ENCODE measurements at places on chromosomes 11 and 22.

DNA sequence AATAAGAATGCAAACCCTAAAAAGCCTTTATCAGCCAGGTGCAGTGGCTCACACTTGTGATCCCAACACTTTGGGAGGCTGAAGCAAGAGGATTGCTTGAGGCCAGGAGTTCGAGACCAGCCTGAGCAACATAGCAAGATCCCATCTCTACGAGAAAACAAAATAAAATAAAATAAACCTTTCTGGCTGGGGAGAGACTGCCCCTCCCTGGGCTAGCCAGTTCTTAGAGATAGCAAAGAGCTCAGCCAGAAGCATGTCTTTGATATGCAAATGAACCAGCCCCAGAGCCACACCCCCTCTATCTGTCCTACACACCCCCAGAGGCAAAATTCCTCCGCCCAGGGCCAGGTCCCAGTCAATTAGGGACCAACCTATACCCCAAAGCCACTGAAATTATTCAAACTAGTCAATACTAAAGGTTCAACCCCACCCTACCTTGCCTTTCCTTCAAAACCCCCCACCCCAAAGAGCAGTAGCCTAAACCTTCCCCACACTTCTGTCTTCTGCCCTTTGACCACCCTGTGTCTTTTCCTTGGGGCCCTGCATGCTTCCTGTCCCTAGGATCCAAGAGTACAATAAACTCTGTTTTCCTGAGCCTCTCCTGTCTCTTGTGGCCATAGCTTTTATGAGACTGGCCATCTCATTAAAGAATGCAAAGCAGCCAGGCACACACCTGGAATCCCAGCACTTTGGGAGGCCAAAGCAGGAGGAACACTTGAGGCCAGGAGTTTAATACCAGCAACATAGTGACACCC, 37.3 kb upstream of the CXCR5 start:
- no peak for DNase-seq

DNA sequence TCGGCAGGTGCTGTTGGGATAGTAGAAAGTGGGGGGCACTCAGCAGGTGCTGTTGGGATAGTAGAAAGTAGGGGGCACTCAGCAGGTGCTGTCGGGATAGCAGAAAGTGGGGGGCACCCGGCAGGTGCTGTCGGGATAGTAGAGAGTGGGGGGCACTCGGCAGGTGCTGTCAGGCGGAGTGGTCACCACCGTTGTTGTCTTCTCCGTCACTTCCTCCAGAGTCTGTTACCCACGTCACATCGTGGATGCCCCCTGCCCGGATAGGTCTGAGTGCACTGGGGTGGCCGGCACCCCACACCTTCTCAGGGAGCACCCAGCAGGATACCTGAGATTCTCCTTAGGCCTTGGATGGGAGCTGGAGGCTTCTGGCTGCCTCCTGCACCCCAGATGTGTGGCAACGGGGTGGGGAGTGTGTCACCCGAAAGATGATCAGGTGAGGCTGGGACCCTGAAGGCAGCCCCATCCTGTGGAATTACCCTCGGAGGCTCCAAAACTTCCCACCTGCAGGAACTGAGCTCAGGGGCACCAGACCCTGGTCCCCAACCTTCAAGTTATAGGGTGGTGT, 24.1 kb upstream of the KRTAP5-7 start:
- DNase-seq = no peak

DNA sequence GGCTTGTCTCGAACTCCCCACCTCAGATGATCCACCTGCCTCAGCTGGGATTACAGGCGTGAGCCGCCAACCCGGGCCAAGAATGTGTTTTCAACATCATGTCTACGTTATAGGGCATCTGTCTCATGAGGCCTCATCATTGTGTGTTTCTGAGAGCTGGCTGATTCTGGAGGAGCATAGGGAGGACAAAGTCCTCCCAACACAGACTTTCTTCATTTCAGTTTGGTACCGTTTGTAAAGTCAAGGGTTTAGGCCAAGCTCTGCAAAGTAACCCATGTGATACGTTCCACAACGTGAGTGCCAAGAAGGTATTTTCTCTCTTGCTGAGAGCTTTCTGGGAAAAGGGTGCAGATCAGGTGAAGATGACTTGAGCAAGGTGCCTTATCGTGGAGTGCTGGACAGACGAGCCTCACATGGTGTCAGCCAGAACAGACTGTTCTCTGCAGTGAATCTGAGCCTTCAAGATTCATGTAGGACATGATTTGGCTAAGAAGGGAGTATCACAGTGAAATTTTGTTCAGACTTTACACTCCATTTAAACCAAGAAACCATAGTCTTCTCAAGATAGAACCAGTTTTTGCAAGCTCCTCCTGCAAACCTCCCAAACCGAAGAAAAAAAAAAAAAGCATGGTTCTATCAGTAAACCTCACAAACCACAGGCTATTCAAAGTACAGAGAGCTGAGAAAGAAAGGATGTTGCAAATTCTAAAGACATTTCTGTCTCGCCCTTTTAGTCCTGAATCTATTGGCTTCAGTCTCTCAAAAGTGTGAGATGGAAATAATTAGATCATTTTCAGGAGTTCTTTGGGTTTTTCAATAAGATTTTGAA, 71.7 kb downstream of the DBX1 start:
- no peak for DNase-seq

DNA sequence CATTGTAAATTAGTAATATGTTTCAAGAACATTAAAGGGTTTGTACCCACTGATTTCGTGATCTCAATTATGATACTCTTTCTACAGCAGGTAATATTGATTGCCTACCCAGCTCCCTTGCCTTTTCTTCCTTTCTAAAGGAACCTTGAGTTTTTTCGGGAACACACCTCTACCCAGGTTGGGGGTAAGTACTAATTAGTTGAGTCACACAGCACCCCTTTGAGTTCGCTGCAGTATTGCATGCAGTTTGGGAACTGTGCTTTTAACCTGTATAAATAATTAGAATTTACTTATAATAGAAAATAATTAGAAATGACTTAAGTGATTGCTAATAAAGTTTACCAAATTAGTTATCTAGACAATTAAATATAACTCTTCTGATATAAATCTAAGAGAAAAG, 24.9 kb downstream of the ARHGAP42 start:
- DNase-seq = no peak

DNA sequence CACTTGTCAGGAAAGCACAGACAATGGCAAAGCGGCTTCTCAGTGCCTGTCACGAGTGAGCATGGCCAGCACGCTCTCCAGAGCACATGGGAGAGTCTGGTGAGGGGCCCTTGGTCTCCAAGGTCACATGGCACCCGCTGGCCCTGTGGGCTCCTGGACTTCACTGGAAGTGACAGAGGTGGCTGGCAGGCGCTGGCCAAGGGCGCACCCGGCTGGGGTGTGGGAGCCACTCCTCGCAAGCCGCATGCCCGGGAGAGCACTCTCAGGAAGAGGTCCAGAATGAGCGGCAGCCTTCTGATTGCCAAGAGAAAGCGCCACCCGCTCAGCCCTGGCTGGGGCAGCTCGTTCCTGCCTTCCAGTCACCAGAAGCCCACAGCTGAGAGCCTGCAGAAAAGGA, 17.1 kb upstream of the MOB2 start:
- peak; percentile 56 for DNase-seq

GRCh38 chr22:40178417-40179409, 988 bp downstream of the TNRC6B start:
- DNase-seq = peak; percentile 59

- DNase-seq = no peak
These were observed 187.9 kb downstream of the ETS1 start for GRCh38 chr11:128399251-128400121.

GRCh38 chr22:37611207-37611606, 2.6 kb downstream of the GGA1 start:
- DNase-seq = no peak

GRCh38 chr11:73252577-73253191, 19.5 kb upstream of the P2RY6 start:
- DNase-seq = no peak

Measured in Ammon's horn (tissue), 1 donor.